Activated T-helper 1 cell treated with Interleukin-2 at 50 U/mL for 16 hours (primary cell): ENCODE measurements at places on chromosomes 11 and 22.

- DNase-seq: no peak
Observed at GRCh38 chr22:40434106-40434505, 63.7 kb downstream of the SGSM3 start.

- no peak for DNase-seq
Observed at GRCh38 chr11:111748035-111748804, 18.0 kb downstream of the PPP2R1B start.

- no peak for DNase-seq
Observed at GRCh38 chr11:34459507-34460162, 20.9 kb downstream of the CAT start.

DNA sequence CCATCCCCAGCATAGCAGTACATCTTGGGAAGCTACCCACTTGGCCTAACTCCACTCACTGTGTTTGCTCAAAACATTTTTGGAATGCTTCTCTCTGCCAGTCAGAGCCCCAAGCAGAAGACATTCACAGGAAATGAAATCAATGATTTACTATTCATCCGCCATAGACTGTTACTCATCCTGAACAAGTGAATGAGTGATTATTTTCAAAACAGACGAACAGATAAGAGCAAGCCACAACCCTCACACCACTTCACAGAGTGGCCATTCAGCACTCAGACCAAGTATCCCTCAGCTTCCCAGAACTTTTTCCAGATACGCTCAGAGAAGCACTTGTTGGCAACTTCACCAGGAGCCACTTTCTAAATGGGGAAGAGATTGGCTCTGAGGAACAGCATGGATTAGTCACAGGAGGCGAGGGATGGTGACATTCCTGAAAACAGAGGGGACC lies 13.0 kb upstream of the UBASH3B start:
- no peak for DNase-seq

DNA sequence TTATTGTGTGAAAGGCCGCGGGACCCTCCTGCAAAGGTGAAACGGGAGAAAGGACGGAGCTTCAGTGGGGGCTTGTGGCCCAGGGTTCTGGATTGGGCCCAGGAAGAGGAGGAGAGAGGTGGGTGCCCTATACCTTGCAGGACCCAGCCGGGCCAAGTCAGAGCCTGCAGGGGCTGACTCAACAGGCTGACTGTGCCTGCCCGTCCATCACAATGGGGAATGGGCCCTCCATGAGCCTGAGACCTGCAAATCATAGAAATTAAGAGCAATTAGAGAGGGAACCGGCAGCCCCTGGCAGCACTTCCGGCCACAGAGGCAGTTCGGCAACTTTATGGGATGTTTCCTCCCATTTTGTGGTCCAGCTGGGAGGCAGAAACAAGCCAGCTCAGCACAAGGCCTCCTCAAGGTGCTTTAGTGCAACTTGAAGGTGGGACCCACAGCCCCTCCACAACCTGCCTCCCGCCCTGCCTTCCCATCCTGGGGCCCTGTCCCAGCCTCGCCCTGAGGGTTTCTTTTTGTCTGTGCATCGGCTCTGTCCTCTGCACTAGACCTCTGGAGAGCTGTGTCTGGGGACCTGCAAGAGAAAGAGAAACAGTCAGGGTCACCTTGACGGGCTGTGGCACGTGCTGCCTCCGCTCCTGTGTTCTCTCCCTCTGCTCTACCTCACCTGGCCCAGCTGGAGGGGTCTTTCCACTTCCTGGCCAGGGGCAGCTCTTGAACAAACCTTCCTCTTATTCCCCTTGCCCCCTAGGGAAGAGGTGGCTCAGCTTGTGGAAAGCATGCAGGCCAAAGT lies 19.1 kb upstream of the NECTIN1 start:
- DNase-seq: no peak

- no peak for DNase-seq
Observed at GRCh38 chr11:60923800-60924109, 505 bp upstream of the TMEM132A start.

DNA sequence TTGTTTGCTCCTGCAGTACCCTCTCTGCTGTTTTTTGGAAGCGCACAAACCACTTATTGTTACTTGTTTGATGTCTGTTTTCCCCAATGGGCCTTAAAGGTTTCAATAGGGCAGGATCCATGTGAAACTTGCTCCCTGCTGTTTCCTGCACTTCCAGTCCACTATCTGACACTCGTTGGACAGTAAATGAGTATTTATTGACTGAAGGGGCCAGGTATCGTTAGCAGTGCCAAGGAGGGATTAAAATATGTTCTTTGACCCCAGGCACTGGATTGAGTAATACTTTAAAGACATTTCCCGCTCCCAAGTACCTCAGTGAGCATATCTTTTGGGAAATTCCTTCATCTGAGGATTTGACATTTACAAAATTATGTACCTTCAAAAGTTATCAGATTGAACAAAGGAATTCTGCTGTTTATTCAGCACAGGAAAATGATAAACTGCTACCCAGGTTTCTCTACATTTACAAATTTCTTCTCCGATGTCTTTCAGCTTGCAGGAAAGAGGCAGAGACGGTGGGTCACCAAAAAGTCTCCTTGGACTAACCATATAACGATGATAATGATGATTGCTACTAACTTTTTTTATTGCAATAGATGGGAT lies 23.3 kb upstream of the OR9Q2 start:
- no peak for DNase-seq

DNA sequence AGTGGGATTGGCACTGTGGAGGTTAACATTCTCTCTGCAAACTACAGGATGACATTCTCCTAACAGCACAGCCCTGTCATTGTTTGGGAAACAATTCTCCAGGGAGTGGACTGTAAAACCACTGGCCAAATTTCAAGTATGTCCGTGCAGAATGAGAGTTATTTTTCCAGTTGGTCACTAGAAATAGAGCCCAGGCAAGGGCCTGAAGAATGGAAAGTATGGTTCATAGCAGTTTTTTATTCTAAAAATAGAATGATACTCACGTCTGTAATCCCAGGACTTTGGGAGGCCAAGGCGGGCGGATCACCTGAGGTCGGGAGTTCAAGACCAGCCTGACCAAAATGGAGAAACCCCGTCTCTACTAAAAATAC lies 39.0 kb upstream of the CD44 start:
- DNase-seq: no peak

- no peak for DNase-seq
Observed at GRCh38 chr11:71499125-71499524, 27.9 kb upstream of the KRTAP5-7 start.

GRCh38 chr22:39983346-39983745 lies 11.4 kb upstream of the FAM83F start:
- DNase-seq: no peak

- DNase-seq: no peak
Observed at GRCh38 chr11:11937957-11938356, 70.5 kb downstream of the DKK3 start.

- DNase-seq: no peak
Observed at GRCh38 chr22:27299181-27300085, 502.1 kb downstream of the MN1 start.

DNA sequence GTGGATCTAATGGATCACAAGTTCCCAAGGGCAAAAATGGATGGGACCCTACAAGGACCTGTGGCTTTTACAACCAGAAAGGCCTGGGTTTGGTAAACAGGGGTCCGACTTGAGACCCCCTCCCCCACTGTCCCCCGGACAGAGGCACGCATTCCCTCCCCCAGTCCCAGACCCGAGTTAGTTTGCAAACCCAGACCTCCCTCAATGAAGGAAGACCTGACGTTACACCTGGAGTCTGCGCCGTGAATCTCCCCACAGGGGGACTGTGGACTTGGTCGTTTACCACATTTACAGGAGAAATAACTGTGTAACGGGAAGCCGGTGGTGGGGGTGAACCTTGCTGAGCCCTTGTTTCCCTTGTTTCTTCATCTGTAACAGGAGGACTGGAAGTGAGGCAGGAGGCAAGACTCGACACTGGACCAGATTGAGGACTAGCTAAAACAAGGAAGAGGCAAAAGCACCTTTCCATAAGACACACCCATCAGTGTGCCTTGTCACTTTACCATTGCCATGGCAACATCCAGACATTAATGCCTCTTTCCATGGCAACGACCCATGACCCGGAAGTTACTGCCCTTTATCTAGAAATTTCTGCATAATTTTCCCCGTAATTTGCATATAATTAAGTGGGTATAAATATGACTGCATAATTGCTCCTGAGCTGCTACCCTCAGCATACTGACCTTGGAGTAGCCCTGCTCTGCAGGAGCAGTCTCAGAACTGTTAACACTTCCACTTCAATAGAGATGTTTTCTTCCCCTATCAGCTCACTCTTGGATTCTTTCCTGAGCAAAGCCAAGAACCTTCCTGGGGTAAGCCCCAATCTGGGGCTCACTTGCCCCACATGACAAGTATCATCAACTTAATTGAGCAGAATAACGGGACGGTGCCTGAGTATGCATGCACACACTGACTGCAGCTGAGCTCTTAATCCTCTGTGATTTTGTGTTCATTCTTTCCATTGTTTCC lies 25.4 kb downstream of the PDGFB start:
- no peak for DNase-seq

GRCh38 chr11:1484061-1484671 lies 2.4 kb downstream of the MOB2 start:
- DNase-seq: no peak

- DNase-seq: no peak
Observed at GRCh38 chr22:42138972-42139371, 8.4 kb upstream of the CYP2D6 start.

GRCh38 chr11:2746401-2747247 lies 46.8 kb upstream of the KCNQ1OT1 start:
- DNase-seq: no peak

GRCh38 chr11:75815345-75816168 lies 547 bp downstream of the UVRAG start:
- peak; percentile 24 for DNase-seq

DNA sequence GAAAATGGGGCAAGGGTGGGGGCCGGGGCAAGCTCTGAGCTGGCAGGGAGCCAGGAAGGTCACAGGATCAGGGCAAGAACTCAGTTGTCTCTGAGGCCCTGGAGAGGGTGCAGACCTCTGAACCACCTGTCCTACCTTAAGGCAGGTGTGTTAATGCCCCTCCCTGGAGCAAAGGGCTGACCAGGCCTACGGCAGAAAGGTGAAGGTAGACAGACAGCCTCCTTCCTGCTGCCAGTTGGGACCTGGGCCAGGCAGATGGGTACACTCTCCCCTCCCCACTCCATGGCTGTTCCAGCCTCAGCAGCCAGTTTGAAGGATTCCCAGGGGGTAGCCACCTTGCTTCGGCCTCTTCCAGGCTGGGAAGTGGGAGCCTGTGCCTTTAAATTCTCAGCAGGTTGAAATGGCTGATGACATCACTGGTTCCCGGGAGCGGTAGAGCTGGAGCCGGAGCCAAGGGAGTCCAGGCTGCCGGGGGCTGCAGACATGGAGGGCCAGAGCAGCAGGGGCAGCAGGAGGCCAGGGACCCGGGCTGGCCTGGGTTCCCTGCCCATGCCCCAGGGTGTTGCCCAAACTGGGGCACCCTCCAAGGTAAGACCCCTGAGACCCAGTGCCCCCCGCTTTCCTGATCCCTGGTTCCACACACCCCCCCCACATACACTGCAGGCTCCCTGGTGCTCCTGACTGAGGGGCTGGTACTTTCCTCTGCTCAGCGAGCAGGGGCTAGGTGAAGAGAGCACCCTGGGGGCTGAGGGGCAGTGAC lies at the start of gene INPP5J:
Gene INPP5J, plus strand, starts transcription at position 435 of the 760 bp plus-strand sequence. Its CDS starts 49 bp downstream, at position 484.
- no peak for DNase-seq

- DNase-seq: no peak
Observed at GRCh38 chr11:46256540-46257001, 20.9 kb upstream of the CREB3L1 start.

DNA sequence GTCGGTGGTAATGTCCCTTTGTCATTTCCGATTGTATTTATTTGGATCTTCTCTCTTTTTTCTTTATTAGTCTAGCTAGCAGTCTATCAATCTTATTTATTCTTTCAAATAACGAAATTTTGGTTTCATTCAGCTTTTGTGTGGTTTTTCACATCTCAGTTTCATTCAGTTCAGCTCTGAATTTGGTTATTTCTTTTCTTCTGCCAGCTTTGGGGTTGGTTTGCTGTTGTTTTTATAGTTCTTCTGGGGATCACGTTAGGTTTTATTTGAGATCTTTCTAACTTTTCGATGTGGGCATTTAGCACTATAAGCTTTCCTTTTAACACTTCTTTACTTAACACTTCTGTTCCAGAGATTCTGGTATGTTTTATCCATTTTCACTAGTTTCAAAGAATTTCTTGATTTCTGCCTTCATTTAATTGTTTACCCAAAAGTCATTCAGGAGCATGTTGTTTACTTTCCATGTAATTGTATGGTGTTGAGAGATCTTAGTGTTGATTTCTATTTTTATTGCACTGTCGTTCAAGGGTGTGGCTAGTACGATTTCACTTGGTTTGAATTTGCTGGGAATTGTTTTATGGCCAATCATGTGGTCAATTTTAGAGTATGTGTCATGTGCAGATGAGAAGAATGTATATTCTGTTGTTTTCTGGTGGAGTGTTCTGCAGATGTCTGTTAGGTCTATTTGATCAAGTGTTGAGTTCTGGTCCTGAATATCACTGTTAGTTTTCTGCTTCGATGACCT lies 7.7 kb upstream of the SCGB1D1 start:
- DNase-seq: no peak

DNA sequence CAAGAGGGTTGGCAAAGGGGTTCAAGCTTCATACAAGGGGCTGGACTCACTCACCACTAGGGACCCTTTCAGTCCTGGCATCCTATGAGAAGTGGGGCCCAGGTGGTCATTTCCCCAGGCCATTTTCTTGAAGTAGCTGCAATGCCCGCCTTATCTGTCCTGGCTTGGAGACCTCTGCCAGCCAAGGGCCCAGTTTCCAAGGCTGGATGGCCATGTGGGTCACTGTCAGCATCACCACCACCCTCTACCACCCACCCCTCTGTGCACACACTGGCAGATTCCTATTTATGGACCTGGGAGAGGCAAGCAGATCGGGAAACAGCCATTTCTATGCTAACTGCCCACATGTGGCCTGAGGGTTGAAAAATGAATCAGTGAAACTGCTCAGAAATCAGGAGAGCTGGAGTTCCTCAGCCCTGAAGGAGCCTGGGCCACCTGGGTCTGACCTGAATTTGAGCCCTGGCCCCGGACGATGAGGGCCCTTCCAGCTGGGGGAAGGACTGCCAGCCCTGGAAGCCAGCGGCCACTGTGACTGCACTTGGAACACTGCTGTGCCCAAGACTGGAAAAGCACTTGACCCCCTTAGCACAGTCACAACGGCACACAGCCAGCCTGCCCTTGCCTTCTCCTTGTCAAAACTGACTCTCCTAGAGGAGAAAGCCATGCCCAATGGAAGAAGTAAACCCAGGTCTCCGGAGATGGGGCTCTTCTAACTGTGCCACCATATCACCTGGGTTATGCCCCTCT lies 442.2 kb downstream of the BUD13 start:
- DNase-seq: no peak

DNA sequence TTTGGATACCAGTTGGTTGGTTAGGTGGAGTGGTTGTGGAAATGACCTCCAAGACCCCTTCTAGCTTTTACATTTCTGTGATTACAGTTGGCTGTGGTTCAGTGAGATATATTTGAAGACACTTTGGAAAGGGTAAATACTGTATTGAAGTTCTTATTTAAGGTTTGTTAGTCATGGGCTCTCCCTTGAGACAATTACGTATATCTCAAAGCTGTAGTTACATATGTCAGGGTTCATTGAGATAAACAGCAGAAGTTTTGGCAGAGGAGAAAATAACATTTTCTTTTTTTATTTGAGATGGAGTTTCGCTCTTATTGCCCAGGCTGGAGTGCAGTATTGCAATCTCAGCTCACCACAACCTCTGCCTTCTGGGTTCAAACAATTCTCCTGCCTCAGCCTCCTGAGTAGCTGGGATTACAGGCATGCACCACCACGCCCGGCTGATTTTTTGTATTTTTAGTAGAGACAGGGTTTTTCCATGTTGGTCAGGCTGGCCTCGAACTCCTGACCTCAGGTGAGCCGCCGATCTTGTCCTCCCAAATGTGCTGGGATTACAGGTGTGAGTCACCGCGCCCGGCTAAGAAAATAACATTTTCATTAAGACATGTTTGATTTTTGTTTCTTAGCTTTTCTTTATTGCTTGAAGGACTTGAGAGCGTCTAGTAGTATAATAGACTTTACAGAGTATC lies 1.9 kb downstream of the RNF121 start:
- no peak for DNase-seq
